ENCODE measurements at places on chromosomes 7 and 10. TPM values are rescaled to one million over a fixed set of nuclear protein-coding genes. Genes with fewer than 3 reads are reported as not detected.

Gene ZNF804B
- total RNA-seq: not detected

GRCh38 chr10:58264780-58265179 is 2.9 kb downstream of the IPMK start:
- DNase-seq: no peak

- no peak for DNase-seq
Observed at GRCh38 chr10:87829986-87830729, 12.1 kb upstream of the ATAD1 start.

DNA sequence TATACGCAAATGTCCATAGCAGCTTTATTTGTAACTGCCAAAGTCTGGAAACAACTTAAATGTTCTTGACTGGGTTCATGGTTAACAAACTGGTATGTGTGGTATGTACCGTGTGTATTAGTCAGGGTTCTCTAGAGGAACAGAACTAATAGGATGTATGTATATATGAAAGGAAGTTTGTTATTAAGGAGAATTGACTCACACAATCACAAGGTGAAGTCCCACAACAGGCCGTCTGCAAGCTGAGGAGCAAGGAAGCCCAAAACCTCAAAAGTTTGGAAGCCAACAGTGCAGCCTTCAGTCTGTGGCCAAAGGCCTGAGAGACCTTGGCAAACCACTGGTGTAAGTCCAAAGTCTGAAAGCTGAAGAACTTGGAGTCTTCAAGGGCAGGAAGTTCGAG is 66.8 kb downstream of the TMEM168 start:
- DNase-seq: no peak

DNA sequence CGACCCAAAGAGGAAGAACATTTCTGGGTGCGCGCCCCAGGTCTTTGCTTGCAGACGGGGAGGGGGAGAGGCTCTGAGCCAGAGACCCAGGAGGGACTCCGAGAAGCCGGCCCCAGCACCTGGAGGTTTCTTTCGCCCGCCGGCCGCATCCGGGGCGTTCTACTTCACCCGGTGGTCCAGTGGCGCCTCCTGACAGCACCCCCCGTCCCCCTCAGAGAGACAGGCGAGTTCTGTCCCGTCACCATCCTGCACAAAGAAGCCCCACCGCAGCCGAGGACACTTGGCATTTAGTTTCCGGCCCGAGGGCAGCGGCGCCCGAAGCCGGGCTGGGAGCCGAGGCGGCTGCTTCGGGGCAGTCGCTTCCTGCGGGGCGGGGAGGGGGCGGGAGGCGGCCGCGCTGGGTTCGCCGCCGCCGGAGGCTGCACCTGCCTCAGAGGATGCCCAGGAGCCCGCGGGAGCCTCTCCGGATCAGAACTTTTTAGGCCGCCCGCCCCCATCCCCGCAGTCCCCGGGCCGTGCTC is at the start of gene TMEM178B:
Gene TMEM178B (plus strand): TSS at position 424 of the 521 bp plus-strand sequence.
- no peak for DNase-seq

GRCh38 chr10:79505829-79506228 is 6.5 kb upstream of the EIF5AL1 start:
- DNase-seq: no peak

GRCh38 chr10:23472181-23472580 is 33.3 kb downstream of the OTUD1 start:
- DNase-seq: no peak

GRCh38 chr10:36493516-36493880 is 631.9 kb upstream of the ANKRD30A start:
- peak; percentile 31 for DNase-seq

- DNase-seq: no peak
Observed at GRCh38 chr10:117476716-117477115, 65.8 kb upstream of the EMX2 start.

- DNase-seq: no peak
Observed at GRCh38 chr7:56099653-56100052, 6.6 kb downstream of the CHCHD2 start.

Gene DENND2A
- total RNA-seq: 0.64 TPM

GRCh38 chr7:88151119-88151790 is 68.6 kb downstream of the SRI start:
- no peak for DNase-seq

- DNase-seq: no peak
Observed at GRCh38 chr10:44587488-44588318, 202.8 kb upstream of the CXCL12 start.

Gene PNLIPRP1
- total RNA-seq: not detected

- no peak for DNase-seq
Observed at GRCh38 chr7:65454469-65454868, 80.8 kb downstream of the ZNF92 start.

DNA sequence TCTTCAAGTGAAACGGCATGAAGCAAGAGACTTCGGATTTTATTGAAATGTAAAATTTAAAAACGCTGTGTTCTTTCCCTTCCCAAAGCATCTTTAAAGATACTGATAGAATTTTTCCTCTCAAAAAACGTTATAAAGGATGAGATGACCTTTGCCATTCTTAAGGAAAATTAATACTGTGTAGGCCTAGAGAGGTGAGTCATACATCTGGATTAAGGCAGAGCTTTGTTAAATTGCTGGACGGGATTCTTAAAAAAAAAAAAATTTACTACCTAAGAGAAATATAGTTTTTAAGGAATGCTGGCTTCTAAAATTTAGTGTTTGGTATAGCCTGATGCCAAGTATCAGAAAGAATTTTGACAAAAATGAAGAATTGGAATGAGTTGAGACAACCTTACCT is 6.3 kb upstream of the HBP1 start:
- no peak for DNase-seq

DNA sequence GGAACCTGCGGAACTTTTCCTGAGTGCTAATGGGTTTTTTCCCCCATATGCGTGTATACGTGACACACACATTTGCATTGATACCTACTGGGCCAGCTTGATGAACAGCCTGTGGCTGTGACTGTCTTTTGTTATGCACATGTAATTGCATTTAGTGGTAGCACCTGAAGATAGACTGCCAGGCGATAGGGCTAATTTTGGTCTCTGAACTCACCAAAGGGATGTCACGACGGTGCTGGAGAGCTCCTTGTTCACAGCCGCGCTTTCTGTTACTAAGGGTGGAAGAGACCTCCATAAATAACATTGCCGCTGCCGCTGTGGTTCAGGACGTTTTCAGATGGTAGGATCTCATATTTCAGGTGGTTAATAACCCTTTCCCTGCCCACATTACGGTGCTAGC is 133.2 kb downstream of the CAMK1D start:
- DNase-seq: no peak

- no peak for DNase-seq
Observed at GRCh38 chr10:132728741-132729140, 57.2 kb downstream of the NKX6-2 start.

GRCh38 chr7:99623702-99624447 is 7.1 kb downstream of the ZSCAN25 start:
- no peak for DNase-seq

DNA sequence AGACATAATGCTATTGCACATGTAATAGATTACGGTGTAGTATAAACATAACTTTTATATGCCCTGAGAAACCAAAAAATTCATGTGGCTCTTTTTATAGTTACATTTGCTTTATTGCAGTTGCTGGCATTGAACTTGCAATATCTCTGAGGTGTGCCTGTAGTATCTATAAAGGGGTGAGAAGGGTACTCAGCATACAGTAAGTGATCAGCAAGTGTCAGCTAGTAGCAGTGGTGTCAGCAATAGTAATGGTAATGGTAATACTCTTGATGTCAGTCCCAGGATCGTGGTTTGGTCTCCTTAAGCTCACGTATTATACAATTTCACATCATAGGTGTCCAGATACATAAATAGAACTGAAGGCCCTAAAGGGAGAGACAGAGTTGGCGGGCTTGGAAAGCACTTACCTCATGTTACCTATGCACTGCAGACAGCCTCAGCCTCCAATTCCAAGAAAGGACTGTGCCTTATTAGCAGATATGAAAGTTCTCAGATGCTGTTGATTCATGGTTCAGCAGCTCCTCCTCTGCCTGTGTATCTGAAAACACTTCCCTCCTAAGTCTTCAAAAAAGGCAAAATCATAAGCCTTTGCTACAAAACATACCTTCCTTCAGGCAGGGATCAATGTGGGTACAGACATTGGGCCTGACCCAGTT is 6.6 kb upstream of the GIMAP7 start:
- no peak for DNase-seq

DNA sequence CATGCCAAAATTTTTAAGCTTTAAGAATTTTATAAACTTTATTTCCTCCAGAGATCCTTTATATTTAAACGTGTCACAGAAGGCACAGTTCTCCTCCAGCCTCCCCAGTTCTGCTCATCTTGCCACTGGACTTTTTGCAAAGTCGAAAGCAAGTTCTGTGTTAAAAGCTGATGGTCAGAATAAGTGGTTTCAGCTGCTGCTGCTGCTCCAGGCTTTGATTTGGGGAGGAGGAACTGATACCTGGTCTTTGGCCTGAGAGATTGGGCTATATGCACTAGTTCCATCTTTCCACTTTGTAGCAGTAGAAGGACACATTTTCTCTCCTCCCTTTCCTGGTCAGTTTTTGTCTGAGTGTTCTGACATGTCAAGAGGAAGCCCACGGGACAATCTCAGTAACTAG is 435.9 kb upstream of the PHF14 start:
- no peak for DNase-seq

DNA sequence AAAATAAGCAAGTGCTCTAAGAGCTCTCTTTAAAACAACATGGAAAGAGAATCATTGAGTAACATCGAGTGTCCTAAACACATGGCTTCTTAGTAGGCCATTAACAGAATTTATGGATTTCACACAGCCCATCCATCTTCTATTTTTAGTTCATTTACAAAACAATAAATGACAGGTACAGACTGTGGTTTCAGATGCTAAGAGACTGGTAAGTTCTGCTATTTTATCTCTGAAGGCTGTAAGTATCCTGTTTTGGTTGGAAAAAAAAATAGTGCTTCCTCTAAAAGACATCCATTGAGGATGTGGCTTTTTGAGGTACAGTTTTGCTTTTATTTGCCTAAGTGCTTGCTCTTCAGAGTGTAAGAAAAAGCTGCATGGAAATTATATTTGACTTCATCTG is 27.4 kb upstream of the GNAI1 start:
- DNase-seq: no peak

DNA sequence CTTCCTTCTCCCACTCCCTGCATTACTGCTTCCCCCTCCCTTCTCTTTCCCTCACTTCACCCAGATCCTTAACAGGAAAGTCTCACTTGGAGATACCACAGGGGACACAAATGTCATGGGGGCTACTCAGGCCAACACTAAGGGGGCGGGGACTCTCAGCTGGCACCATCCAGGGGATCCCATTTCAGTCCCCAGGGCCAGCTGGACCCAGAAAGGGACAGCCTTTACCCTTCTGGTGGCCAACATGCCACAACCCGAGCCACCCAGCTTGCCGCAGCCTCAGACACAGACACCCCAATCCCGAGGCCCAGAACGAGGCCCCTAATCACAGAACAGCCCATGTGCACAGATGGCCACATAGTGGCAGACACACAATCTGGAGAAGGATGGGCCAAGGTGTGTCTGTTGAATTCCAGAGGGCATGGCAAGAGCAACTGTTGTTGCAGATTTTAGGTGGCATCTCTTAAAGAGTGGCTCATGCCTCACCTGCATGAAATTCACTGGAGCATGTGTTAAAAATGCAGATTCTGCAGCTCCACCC is 5.6 kb downstream of the CAMK2G start:
- no peak for DNase-seq

- no peak for DNase-seq
Observed at GRCh38 chr10:67259319-67259929, 333.6 kb downstream of the LRRTM3 start.

Gene PDE6C
- not detected for total RNA-seq

GRCh38 chr7:137449016-137449415 is 105.5 kb upstream of the PTN start:
- no peak for DNase-seq

Gene LLCFC1
- total RNA-seq: not detected

Gene CAMK2B
- total RNA-seq: 0.13 TPM

Gene ZNF25
- 5.2 TPM for total RNA-seq

Gene OPALIN
- not detected for total RNA-seq

DNA sequence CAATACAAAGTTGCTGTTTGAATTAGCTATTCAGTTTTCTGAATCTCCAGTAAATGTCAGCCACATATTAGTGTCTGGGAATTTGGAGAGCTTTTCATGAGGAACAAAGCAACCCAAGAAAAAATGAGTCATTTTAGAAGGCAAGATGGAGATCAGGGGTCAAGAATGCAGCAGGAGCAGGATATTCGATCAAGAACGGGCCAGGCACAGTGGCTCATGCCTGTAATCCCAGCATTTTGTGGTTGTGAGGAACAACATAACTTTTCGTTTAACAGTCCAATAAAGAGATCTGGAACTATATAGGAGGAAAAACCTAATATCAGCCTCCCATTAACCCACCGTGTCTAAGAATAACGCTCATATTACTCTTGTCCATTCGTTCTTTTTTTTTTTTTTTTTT is 600.5 kb downstream of the MAGI2 start:
- no peak for DNase-seq

Gene MMRN2
- 82.2 TPM for total RNA-seq

DNA sequence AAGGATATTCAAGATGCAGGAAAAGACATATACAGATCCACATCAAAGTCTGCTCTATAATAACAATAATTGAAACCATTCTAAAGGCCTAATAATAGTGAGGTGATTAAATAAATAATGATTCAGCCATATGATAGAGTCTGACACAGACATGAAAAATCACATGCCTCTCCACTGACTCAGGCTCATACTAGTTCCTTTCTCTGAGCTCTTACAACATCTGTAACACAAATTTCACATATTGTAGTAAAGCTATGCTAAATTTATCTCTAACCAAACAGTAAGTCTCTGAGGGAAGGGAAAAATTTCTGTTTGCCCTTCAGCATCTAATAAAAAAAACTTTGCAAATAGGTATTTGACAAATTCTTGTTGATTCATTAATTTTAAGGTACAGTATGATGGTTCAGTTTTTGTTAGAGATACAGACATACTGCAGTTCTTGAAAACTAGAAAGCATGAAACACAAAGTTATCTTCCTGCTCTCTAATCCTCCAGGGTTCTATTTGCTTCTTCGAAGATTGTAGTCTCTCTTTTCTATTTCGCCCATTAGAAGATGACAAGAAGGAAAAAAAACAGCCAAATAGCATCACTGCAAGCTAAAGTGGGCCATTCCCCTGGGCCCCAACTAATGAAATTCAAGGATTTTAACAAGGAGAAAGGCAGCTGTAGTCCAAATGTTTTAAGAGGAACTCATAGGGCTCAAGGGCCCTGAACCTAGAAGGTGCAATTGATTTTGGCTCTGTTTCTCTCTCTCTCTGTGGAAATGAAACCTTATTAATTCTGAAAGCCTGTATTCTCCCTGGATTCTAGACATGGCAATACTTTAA is 53.9 kb downstream of the CUBN start:
- DNase-seq: peak; percentile 95

Gene AKR1D1
- total RNA-seq: not detected

DNA sequence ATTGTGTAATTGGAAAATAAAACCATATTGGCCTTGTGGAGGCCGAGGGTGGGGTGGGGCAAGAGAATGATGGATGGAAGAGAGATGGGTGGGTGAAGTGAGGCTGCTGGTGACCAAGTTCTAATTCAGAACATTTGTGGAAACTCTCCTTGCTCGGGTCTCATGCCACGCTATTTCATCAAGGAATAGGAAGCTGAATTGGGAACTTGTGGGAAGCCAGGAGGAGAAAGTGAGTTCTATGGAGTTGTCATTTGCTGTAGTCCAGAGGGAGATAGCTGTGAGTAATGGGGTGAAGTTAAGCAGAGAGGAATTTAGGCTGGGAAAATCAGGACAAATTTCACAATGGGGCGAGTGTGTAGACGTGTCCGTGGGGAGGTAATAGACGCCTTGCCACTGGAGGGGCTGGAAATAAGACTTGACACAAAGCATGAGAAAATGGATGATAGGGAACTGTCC is 339.2 kb downstream of the LRMDA start:
- DNase-seq: no peak

All from dermis microvascular lymphatic vessel endothelial cell (primary cell).